ENCODE measurements at places on chromosomes 7 and 10.
A peak's percentile ranks its signal among the peaks of the same experiment; 100 is the strongest.

GRCh38 chr10:107806026-107806425 is 641.5 kb upstream of the SORCS1 start:
- DNase-seq = no peak

DNA sequence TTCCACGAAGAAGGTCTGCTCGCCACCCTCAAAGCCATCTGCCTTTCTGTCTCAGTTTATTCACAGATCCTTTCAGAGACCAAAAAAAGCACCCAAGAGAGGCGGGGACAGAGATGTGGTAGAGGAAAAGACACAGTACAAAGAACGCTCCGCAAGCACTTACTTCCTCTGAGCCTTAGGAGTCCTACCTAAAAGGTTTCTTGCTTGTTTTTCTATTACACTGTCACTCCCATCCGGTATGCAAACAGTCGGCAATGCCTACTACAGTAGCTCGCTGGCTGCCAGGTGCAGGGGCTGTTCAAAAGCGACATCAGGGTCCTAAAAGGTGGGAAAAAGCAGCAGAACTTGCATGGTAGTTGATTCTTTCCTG is 816 bp downstream of the TECPR1 start:
- no peak for DNase-seq

DNA sequence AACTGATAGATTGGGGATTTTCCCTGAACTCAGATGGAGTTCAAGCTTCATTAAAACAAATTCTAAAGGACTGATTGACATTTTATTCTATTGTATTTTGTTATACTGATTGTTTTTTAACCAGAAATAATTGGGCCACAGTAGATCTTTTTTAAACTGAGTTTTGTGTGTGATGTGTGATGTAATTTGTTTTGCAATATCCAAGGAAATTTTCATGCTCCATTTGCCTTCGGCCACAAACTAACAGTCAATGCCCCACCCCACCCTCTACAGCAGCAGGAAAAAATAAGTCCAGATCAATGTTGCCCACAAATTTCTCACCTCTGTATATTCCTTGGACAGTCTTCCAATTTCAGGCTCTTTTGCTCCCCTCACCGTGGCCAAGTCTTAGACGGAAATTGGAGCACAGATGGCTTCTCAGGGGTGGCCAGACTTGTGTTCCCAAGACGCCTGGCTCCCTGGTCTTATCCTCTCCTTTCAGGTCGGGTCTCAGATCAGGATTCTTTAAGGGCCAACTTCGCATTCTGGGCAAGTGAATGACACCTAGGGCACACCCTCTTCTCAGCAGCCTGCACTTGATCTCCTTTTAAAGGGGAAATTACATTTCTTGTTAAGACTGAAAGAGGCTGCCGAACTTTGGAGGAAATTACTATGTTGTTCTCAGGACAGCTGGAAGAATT is at the start of gene SVOPL:
SVOPL (minus strand) TSS at position 506 of the 680 bp plus-strand sequence. CDS start 22,317 bp downstream, outside the sequence.
- no peak for DNase-seq

DNA sequence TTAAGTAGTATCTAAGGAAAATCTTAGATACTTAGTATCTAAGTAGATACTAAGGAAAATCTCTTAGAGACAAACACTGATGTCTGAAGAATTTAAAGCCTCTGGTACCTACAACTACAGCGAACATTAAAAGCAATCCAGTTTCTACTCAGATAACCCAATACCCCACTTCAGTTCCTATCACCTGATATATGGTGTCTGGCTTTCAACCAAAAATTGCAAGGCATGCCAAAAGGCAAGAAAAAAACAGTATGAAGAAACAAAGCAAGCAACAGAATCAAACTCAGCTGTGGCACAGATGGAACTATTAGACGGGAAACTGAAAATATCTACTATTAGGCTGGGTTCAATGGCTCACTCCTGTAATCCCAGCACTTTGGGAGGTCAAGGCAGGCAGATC is 31.1 kb downstream of the ARHGAP12 start:
- DNase-seq = no peak

DNA sequence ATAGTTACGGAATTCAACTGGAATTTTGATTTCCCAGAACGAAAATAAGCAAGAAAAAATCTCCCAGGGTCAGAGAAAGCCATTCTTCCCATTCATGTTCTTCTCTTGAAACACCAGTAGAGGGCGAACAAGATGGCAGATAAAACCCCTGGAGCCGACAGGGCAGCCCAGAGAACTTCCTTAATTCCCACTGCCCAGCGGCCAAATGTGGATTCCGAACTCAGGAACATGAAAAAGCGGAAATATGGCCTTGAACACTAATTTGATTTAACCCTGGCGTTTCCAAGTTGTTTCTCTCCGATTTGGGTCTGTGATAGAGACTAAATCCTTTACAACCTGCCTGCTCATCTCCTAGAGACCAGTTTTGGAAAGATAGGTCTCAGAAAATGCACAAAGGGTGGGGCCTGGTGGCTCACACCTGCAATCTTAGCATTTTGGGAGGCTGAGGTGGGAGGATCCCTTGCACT is 100.7 kb upstream of the WAC start:
- DNase-seq = peak; percentile 5

- DNase-seq = no peak
Measured at GRCh38 chr10:94607111-94607510, 61.5 kb downstream of the HELLS start.

GRCh38 chr7:27842851-27843250 is 102.9 kb downstream of the TAX1BP1 start:
- no peak for DNase-seq

DNA sequence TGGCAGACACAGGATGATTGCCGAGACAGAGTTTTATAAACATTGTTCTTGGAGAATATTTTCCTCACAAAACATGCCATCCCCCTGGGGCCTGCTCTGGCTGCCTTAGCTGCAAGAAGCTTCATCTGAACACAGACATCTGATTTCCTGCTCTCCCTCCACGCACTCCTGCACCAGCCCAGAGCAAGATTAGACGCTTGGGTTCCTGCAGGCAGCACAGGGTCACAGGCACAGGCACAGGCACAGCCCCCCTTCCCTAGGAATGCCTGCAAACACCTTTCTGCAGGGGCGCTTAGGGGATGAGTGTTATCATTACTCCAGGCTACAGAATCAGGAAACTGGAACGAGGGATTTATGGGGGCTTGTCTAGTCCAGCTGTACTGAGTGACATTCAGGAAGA is 450.3 kb downstream of the GRID1 start:
- peak; percentile 31 for DNase-seq
